ENCODE measurements at places on chromosomes 12 and 14.

DNA sequence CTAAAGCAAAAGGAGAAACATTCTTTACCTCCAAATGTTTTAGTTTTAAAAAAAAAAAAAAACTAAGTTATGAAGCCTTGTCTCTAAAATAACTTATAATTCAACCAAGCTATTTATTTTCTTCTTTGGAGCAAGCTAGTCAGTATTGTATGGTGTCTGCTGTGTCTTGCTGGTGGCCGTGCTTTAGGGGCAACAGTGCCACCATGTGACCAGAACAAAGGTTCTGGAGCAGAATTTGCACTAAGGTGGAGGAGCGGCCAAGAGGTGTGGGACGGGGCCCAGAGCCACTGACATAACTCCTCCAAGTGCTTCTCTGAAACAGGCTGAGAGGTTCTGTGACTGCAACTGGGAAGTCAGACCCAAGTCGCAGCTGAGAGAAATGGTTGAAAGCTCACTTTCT, 4.5 kb downstream of the FICD start:
- DNase-seq, result no peak

DNA sequence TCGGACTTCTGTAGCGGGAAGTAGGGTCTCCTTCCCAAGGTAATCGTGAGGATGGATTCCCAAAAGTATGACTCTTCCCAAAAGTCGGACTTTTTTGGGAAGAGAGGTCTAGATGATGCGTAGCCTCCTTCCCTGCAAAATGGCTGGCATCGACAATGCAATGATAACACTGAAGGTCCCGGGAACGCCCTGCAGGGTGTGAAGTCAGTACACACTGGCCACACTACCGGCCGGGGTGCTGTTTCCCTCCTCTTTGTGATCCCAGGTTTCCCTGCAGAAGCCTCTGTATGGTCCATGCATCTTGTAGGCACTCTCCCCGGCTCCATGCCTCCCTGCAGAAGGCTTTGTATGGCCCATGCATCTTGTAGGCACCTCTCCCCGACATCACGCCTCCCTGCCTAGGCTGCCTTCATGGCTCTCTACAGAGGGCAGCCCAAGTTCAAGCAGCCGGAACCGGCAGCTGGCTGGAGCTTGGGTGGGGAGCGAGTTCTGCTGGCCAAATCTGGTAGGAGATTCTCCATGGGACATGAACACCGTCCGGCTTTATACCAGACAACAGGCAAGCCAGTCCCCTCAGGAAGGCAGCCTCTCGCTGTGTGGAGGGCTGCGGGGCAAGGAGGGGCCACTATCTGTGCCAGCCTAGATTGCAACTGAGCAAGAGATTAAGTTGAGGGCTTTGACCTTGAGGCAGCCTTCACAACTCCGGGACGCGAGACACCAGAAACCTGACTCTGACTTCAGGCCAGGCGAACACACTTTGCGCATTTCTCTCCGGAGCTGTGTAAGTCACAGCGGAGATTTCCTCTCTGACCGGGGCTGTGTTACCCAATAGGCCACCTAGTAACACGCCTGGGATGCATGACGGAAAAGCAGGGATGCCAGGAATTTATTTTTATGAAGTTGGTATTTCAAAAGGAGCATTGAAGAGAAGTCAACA, 23.5 kb downstream of the FZD10 start:
- no peak for DNase-seq

- no peak for DNase-seq
These were observed 157.5 kb downstream of the NRXN3 start for GRCh38 chr14:78327426-78328221.

GRCh38 chr14:32417956-32418552, 89.0 kb downstream of the AKAP6 start:
- no peak for DNase-seq

DNA sequence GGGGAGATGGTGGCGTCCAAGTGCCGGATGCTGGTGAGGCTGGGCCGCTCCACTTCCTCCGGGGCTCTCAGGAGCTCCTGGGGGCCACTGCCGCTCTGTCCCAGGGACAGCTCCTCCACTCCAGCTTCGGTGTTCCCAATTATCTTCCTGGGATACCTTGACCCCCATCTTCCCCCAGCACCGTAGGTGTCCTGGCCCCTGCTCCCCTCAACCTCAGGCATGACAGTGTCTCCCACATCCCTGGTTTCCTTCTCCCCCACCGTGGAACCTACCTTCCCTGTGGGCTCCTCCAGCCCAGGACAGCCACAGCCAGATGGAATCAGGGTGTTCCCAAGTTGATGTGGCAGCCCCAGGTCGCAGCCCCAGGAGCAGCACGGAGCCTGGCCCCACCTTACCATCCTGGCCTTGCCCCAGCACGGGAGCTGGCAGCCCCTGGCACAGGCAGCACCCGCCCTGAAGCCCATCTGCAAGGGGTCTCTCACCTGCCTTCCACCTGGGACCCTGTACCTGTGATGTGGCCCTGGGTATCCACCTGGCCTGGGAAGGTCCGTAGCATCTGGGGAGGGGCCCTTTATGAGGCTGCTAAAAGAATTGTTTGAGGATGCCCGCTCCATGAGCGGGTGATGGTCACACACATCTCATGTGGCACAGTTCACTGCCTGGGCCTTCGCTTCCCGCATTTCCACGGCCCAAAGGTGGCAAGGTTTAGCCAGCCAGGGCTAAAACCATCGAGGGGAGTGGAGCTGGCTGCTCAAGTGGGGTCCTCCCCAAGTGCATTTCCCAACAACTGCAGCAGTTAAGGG, 4.1 kb downstream of the TMEM121 start:
- DNase-seq, result no peak

GRCh38 chr12:107439026-107439738, 246.4 kb upstream of the PWP1 start:
- DNase-seq, result no peak

- DNase-seq, result no peak
These were observed 87.0 kb downstream of the IRF2BPL start for GRCh38 chr14:76941544-76941943.

Data from AG04449 (cell line).